ENCODE measurements at places on chromosomes 5 and 9. TPM values are rescaled to one million over a fixed set of nuclear protein-coding genes. Genes with fewer than 3 reads are reported as not detected.

The MYOT gene
- total RNA-seq = 0.08 TPM

The SLC2A6 gene
- total RNA-seq = 5.0 TPM

The ARAP3 gene
- total RNA-seq = 1.0 TPM

The CTXN3 gene
- total RNA-seq = not detected

The INSL6 gene
- not detected for total RNA-seq

The TRIP13 gene
- total RNA-seq = 43.7 TPM

The ASTN2 gene
- total RNA-seq = 10.8 TPM

The OR2K2 gene
- total RNA-seq = not detected

The OMD gene
- total RNA-seq = not detected

The FOXD1 gene
- total RNA-seq = 5.3 TPM

The CMYA5 gene
- total RNA-seq = 0.11 TPM

The NPM1 gene
- total RNA-seq = 3,487 TPM

The ANKRD33B gene
- total RNA-seq = 1.3 TPM

The HBEGF gene
- 13.4 TPM for total RNA-seq

The SELENOP gene
- total RNA-seq = 7.2 TPM

DNA sequence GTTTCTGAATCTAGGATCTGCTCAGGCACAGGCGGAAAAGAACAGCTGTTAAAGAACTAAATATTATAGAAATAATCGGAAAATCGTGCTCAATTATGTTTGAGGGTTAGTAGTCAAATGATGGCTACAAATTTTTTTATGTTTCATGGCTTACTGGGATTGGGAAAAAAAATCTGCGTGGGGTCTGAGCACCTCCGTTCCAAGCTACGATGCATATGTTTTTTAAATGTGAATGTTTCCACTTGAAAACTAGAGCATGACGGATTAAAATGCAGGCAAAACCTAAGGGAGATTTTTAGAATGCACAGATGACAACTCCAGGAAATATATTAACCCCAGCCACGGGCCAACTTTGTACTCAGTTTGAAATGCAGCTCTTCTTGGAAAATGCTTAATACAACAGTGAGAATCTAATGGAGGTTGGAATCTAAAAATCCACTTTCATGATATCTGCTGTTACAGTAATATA lies 5.3 kb downstream of the OTP start:
- no peak for DNase-seq

GRCh38 chr5:90366948-90367347 lies 42.6 kb downstream of the CETN3 start:
- DNase-seq = no peak

- DNase-seq = no peak
These were observed 173.5 kb upstream of the DMAC1 start for GRCh38 chr9:7973123-7973522.

DNA sequence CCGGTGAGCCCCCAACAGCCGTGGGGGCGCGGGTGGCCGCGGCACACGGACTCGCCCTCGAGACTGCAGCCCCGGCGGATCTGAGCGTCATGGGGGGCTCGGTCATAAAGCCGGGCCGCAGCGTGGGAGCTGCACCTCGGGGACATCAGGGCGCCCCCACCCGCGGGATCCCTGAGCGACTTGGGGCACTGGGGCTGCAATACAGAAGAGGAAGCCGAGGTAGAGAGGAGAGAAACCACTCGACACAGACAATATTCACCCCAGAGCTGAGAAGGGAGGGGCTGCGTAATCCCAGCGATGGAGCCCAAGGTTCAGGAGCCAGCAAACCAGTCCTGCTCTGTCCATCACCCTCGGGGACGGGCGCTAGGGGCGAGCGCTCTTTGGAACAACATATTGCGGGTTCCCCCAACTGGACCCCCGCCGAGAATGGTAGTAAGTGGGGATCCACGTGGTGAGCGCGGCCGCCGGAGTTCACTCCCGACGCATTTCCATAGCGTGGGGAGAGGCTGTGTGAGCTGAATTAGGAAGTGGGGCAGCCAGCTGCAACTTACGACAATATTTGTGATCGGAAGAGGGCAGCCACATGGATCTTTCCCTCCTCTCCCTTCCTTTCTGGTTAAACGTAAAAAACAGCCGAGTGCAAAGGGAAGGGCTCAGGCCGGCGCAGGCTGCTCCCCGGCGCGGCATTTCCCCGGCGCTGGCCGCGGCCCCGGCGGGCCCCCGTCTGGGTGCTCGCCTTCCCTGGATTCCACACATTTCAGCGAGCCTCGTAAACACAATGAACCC lies 9.9 kb downstream of the PTCH1 start:
- peak; percentile 53 for DNase-seq

DNA sequence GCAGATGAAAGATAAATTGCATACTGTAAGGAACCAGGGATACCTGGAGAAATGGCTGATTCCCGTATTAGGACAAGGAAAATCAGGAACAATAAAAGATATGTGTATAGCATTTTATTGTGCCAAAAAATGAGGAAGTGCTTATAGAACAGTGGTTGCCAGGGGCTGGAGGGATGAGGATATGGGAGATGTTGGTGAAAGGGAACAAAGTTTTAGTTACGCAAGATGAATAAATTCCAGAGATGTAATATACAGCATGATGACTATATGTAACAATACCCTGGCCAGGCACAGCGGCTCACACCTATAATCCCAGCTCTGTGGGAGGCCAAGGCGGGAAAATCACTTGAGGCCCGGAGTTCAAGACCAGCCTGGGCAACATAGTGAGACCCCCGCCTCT lies 101.8 kb downstream of the CDK5RAP2 start:
- no peak for DNase-seq

DNA sequence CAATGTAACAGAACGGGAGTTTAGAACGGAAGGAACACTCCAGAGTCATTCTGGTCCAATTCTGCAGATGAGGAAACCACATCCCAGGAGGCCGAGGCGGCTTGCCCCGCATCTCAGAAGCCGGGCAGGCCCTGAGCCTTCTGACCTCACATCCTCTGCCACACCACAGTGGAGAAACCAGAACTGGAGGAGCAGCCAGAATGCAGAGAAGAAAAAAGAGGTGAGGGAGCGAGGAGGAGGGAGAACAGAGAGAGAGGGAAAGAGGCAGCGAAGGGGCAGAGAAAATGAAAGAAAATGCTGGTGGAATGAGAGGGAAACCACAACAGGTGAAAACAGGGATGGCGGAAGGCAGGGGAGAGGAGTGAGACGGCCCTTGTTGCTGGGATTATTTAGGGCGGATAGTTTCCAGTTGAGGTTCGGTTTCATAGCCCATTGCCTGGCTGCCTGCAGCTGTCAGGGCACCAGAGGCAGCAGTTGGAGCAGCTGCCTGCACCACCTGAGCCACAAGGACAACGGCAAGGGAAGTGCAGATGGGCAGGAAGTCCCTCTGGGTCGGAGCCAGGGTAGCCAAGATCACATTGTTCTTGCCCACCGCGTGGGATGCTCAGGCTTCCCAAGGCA lies at the start of gene HMHB1:
HMHB1 (plus strand) TSS at position 77 of the 621 bp plus-strand sequence.
- DNase-seq = no peak

DNA sequence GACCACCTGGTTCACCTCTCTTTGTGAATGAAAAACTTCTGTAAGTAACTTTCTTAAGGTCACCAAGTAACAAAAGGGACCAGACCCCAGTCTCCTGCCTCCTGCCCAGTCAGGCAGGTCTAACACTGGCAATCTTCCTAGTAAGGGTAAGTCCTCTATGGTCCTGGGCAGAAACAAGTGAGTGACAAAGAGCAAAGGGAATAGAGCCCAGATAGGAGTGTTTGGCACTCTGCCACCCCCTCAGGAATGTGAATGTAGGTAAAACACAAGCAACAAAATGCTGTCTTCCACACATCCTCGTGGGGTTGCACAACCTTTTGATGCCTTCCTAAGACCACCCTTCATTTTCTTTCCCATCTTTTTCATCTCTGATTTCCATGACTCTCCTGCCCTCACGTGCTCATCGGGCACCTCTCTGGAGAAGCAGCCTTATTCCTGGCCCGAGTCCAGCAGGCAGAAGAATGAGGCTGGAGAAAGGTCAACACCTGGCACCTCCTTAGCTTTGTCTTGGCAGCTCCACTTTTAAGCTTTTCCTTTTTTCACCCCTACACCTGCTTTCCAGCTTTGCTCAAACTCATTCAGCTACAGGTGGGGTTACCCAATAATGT lies 90.2 kb upstream of the LHFPL2 start:
- no peak for DNase-seq

DNA sequence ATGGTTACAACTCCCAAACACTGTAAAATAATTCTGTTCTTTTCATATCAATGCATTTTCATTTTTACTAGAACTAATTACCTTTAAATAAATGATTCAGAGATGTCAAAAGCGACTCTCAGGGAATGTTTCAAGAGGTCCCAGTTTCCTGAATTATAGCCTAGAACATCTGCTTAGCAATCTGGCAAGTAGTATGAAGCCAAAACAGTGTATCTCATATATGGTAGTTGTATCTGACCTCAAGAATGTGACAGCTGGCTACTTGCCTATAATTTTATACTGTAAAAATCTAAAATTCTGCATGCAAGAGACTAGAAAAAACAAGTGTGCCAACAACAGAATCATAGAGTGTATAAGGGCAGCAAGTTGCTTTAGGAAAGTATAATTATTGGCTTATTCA lies 187.7 kb upstream of the POU5F2 start:
- DNase-seq = no peak

DNA sequence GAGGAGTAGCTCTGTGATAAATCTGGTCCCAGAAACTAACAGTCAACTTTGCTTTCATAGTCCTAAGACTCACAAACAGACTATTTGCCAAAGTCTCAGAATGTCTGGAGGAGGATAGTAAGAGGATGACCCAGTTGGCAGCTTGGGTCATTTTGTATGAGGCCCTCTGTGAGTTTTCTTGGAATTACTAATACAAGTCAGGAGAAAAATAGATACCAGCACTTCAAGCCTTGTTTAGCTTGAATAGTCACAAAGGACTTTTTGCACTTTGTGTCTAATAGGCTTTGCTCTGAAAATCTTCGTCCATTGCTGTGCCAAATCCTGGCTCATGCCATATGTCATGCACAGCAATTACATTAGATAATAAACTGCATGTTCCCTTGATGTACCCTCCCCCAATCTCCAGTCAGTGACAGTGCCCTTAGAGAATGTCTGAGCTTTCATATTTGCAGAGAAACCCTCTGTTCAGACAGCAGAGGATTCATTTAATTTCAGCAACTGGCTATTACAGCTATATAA lies 612.8 kb downstream of the CSNK1G3 start:
- no peak for DNase-seq

GRCh38 chr9:73178044-73178443 lies 26.4 kb downstream of the ANXA1 start:
- DNase-seq = no peak

- peak; percentile 47 for DNase-seq
These were observed 134.4 kb downstream of the BARX1 start for GRCh38 chr9:93820667-93821306.

DNA sequence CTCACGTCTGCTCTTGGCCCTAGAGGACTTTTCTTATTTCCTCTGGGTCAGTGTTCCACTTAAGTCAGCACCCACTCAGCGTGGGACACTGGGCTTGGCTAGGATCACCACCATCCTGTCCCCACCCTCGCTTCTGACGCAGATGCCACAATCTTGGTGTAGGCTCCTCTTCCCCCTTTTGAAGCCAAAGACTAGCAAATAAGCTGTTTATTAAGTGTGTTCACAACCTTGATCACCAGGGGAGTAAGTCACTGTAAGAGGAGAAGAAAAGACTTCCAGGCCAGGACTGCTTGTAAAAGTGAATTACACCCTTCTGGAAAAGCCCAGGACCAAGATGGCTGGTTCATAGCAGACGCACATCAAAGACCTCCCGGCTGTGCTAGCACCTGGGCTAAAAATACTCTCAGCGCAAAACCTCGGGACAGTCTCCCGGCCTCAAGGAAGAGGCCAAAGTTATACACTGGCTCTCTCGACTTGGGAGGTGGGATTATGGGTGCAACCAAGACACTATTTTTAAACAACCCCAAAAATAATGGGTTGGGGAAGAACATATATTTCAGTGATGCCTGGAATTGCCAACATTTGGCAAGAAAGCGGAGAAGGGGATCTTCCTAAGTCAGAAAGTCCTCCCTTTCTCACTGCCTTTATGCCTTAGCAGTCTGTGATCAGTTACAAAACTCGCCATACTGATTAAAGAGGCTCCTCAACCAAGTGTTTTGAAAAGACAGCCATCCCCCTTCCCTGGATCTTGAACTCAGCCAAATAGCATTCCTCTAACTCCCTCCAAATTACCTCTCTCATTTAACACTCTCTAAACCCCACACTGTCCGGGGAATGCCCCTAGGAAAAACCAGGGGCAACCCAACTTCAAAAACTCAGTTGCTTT lies 69.4 kb downstream of the RAPGEF1 start:
- no peak for DNase-seq

DNA sequence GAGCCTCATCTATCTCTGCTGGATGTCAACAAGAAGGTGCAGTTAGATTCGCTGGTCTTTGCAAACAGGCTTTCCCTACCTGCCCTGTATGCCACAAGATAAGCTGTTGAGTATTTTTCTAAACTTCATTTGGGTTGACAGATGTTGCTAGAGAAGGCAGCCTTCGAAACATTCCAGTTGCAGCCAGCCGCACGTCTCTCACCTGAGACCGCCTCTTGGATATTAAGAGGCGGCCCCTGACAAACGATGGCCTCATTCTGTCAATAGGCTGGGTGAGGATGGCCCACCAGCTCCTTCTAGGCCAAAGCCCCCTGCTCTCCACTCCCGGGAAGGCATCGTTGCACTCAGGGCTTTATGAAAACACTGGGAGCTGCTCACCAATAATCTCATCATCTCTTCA lies 181.6 kb downstream of the DAB2IP start:
- DNase-seq = no peak

GRCh38 chr5:44318883-44319282 lies 70.3 kb downstream of the FGF10 start:
- no peak for DNase-seq

- DNase-seq = no peak
These were observed 27.7 kb downstream of the AUH start for GRCh38 chr9:91334053-91334452.

DNA sequence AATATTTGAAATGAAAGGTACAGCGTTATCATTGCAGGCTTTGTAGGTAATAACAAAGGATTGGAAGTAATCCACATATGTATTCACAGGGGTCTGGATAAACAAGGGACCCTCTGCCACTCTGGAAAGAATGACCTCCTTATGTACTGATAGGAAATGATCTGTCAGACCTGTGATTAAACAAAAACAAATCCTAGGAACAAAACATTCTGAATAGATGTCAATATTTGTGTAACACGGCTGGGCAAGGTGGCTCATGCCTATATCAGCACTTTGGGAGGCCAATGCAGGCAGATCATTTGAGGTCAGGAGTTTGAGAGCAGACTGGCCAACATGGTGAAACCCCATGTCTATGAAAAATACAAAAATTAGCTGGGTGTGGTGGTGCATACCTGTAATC lies 42.3 kb downstream of the NSUN2 start:
- DNase-seq = no peak

GRCh38 chr5:130549884-130550561 lies 615.0 kb downstream of the HINT1 start:
- DNase-seq = no peak

All from SK-MEL-5 (cell line).